Smooth muscle cell of the brain vasculature (primary cell): ENCODE measurements at places on chromosomes 7 and 10.

GRCh38 chr7:123581162-123581459 lies 20.5 kb upstream of the ASB15 start:
- no peak for DNase-seq

- no peak for DNase-seq
Observed at GRCh38 chr10:99394761-99395386, 35.5 kb downstream of the GOT1 start.

GRCh38 chr10:12218991-12219390 lies 23.0 kb downstream of the CDC123 start:
- no peak for DNase-seq

DNA sequence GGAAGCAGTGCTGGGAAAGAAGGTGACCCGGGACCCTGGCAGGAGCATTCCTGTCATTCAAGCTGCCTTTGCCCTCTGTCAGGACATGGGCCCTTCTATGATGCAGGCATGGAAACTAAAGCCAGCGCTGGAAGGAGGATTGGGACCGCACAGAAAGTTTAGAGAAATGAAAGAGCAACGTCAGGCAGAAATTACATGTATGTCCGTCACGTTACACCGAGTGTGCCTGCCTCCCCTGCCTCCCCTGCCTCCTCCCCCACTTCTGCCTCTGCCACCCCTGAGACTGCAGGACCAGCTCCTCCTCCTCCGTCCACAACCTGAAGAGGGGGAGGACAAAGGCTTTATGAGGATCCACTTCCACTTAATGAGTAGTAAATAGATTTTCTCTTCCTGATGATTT lies 13.9 kb upstream of the PWWP2B start:
- no peak for DNase-seq

DNA sequence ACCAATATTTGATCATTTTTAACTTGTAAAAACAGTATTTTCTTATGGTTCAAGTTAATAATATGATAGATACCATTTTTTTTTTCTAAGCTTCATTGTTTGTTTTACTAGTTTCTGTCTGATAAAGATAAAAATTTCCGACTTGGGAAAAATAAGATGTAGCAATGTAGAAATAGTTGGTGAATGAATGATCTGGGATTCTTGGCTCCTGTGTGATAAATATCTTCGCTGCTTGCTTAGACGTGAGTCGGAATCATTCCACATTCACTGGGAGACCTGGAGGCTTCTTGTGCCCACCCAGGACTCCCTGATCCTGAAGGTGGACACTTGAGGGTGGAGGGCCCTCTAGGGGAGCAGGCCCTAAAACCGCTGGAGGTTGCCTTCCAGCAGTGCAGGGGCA lies 47.9 kb downstream of the EXOC4 start:
- no peak for DNase-seq

DNA sequence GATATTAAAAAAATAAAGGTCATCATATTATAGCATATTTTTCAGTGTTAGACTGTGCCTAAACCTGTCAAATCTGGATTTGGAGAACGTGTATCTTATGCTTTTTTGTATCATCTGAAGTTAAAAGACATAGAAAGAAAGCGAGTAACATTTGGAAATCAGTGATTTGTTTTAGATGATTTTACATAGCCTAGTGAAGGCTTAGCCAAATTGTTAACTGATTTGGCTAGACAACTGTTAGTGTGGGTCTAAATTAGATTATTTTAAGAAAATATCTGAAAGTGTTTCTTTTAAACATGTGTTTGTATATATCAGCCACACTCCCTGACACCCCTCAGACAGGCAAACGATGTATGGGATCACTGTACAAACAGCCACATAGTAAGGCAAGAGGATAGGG lies 35.6 kb downstream of the ACTA2 start:
- DNase-seq: no peak

- no peak for DNase-seq
Observed at GRCh38 chr7:150407588-150408392, 28.7 kb downstream of the ZNF775 start.

- DNase-seq: no peak
Observed at GRCh38 chr10:45386657-45387056, 12.6 kb downstream of the ALOX5 start.

DNA sequence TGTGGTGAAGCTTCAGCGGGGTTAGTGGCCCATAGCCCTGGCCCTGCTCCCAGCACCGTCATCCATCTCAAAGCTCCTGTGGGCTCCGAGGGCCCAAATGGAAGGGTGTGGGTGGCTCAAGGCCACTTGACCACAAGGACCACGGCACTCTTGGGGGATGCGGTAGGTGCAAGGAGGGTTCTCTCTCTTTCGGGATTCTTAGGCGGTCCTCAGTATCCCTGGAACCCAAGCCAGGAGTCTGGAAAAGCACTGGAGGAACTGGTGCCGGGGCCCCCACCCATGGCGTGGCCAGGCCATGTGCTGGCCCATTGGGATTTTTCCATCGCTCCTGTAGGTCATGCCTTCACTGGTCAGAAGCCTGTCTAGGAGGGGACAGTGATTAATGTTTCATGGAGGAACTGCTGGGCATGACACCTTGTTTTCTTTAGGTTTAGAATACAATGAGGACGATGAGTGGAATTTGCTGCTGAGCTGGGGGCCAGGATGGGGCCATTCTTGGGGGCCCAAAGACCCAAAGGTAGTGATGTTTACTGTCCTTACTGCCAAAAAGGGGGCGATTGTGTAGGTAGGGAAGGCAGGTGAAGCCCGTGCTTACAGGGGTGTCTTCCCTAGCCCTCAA lies 16.7 kb downstream of the AQP1 start:
- DNase-seq: no peak

DNA sequence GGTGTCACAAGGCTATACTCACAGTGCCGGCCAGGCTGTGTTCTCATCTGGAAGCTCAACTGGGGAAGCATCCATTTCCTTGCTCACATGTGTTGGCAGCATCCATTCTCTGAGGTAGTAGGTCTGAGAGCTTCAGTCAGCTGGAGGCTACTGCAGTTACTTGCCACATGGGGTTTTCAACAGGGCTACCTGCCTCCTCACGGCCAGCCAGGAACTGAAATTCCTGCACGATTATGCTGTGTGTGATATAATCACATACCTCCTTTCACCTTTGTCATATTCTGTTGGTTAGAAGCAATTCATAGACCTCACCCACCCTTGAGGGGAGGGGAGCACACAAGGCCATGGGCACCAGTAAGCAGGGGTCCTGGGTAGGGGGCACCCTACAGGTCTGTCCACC lies 37.4 kb downstream of the PYROXD2 start:
- no peak for DNase-seq

DNA sequence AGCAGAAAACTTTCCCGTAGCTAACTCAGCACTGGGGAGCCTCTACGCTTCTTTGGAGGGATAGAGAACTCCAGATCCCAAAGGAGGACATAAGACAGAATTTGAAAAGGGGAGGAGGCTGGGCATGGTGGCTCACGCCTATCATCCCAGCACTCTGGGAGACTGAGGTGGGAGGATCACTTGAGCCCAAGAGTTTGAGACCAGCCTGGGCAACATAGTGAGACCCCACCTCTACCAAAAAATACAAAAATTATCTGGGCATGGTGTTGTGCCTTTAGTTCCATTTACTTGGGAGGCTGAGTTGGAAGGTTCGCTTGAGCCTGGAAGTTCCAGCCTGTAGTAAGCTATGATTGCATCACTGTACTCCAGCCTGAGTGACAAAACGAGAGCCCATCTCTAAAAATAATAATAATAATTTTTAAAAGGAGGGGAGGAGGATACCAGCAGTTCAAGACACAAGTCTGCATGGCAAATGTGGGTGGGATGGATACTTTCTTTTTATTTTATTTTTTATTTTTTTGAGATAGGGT lies 165.9 kb upstream of the SH2B2 start:
- DNase-seq: no peak

- DNase-seq: no peak
Observed at GRCh38 chr7:30844916-30845315, 66.7 kb upstream of the AQP1 start.

GRCh38 chr7:1806354-1806753 lies 136.3 kb downstream of the ELFN1 start:
- no peak for DNase-seq
